Activated T-helper 9 cell treated with anti-CD3 and anti-CD28 coated beads, Interleukin-2, amount 50 U/mL, for 16 hours (primary cell): ENCODE measurements at places on chromosomes 6 and 20.

DNA sequence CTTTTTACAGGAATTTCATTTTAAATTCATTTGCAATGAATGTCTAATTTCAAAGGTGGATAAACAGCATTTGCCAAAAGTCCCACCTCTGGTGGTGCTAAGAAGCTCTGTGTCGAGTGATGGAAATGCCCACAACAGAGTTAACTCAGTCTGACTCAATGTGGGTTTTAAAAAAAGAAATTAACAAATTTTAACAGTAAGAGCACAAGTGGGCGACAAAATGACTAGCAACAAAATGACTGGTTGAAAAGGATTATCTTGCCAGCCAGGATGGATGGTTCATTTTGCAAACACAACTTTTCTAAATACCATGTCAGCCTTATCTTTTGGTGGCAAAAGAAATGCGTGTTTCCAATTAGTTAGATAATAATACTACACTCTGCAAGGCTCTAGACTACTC lies 14.3 kb upstream of the TAGAP start:
- DNase-seq, result no peak

- no peak for DNase-seq
Observed at GRCh38 chr6:96509281-96509680, 12.3 kb upstream of the UFL1 start.

DNA sequence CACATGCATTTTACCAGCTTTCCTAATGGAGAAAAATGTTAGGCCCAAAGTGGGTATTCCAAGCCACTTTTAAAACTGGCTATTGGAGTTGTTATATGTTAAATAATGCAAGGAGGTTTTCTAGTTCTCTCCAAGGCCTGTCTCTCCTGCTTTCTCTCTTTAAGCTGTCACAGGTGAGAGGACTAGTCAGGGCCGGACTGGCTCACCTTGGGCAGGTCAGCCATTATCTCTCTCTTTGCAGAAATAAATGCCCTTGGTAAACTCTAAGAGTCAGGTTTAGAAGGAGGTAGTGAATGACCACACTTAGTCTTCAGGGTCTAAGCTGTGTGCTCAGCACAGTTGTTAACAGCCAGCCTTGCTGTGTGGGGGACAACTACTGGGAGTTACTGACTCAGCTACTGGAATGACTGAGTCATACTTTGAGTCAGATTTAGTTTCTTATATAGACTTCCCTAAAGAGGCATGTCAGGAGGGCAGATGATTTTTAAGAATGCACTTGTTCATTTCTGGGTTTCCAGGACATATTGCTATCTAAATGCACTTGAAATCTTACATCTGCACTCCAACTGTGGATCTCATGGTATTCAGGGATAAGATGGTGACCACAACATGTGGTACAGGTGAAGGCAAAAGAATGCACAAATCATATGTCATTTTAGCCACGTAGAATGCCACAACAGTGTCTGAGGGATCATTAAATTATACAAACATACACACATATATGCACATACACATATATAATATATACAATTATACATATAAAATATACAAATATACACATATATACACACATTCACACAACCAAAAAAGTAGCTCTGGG lies 719.4 kb downstream of the EPM2A start:
- no peak for DNase-seq

- DNase-seq, result no peak
Observed at GRCh38 chr20:3847429-3847940, 851 bp downstream of the MAVS start.

GRCh38 chr20:17969278-17969883 lies 563 bp downstream of the MGME1 start:
- no peak for DNase-seq

GRCh38 chr6:149122850-149123821 lies 194.4 kb upstream of the TAB2 start:
- DNase-seq, result no peak

- no peak for DNase-seq
Observed at GRCh38 chr6:131937703-131938631, 13.2 kb downstream of the CCN2 start.

GRCh38 chr6:37097335-37097734 lies 72.6 kb upstream of the PIM1 start:
- no peak for DNase-seq
